NCI-H524 treated with DMSO at 0.1 percent for 48 hours (cell line): ENCODE measurements at places on chromosomes 13 and 19.
A peak's percentile ranks its signal among the peaks of the same experiment; 100 is the strongest.

- no peak for DNase-seq
Observed at GRCh38 chr13:51764184-51765141, 39.5 kb downstream of the DHRS12 start.

- no peak for DNase-seq
Observed at GRCh38 chr13:69948016-69948415, 159.6 kb upstream of the ATXN8OS start.

GRCh38 chr19:49889687-49890348 lies 6.9 kb downstream of the IL4I1 start:
- DNase-seq, result no peak

- no peak for DNase-seq
Observed at GRCh38 chr13:108408672-108409071, 139.2 kb downstream of the TNFSF13B start.

DNA sequence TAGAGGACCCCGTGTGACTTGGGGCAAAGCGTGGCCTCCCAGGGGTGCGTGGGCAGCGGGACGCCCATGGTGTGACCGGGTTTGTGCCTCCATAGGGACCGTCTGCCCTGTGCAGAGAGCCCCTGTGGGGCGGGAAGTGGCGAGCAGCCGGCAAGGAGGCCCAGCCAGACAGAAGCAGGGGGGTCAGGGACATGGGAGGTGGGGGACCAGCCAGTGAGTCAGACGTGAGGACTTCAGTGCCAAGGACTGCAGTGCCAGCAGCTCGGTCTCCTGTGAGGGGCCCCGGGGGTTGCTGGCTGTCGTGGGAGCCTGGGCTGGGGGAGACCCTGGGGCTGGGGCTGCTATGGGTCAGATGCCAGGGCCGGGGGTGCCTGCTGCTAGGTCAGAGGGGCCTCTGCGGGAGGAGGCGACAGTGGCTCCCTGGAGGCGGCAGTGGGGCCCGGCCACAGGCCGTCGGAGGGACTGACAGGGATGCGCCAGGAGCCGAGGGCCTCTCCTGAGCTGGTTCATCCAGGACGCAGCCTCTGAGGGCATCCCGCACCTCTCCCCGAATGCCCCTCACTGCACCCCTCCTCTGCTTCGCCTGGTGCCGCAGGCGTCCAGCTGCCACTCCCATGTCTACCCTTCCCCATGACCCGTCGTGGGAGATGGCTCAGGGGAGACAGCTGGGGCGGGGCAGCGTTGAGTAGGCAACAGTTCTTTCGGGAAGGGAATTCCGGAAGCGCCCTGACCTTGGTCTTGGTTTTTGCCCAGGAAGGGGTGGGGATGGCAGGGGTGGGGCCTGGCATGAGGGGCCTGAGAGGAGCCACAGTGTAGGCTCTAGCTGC lies 80.0 kb downstream of the KDM4B start:
- no peak for DNase-seq

GRCh38 chr19:13537454-13537853 lies 31.2 kb upstream of the CACNA1A start:
- DNase-seq, result peak; percentile 10

- DNase-seq, result no peak
Observed at GRCh38 chr19:41606215-41606837, 20.5 kb downstream of the CEACAM4 start.

DNA sequence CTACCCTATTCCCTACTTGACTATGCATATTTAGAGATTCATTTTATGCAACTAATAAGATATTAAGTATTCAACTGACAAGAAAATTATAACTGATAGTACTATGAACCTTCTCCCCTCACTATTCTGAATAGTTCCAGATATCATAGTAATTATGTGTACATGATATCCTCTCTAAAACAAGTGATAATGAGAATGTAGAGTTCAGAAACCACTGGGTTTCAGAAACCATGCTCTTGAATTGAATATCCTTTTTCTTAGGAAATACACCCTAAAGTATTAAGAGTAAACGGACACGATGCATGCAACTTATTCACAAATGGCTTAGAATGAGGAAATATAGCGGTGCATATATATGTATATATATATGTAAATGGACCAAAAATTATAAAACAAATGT lies 160.9 kb downstream of the TBC1D4 start:
- DNase-seq, result no peak

DNA sequence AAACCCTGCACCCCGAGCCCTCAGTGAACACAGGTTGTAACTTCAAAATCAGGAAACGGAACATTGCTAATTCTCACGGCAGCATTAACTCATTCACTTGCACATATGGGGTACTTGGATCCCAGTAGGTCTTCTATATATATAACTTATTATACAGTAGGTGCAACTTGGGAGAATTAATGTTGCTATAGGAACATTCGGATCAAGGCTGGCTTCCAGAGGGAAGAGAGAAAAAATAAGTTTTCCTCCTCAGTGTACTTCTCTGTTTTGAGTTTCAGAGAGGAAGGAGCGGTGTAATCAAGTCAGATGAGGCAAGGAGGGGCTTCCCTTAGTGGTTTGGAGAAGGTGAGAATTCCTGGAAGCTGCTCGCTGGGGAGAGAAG lies 90.9 kb upstream of the ZNF507 start:
- DNase-seq, result no peak

- DNase-seq, result no peak
Observed at GRCh38 chr13:29922896-29923295, 72.5 kb upstream of the UBL3 start.

GRCh38 chr19:29940971-29941585 lies 961 bp upstream of the URI1 start:
- DNase-seq, result no peak

- no peak for DNase-seq
Observed at GRCh38 chr19:33864311-33864850, 67.7 kb downstream of the KCTD15 start.

DNA sequence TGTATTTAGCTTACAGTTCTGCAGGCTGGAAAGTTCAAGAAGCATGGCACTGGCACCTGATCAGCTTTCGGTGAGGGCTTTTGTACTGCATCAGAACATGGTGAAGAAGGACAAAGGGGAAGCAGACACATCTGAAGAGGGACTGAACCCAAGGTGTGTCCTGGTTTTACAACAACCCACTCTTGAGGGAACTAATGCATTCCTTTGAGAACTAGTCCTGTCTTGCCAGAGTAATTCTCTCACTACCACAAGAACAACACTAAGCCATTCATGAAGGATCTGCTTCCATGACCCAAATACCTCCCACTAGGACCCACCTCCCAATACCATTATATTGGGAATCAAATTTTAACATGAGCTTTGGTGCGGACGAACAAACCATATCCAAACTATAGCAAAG lies 93.6 kb downstream of the RFC3 start:
- DNase-seq, result no peak

- DNase-seq, result no peak
Observed at GRCh38 chr19:46265217-46265828, 31.5 kb upstream of the HIF3A start.
